ENCODE measurements at places on chromosomes 7 and 10.
A peak's percentile ranks its signal among the peaks of the same experiment; 100 is the strongest.

GRCh38 chr10:92719991-92720830 is 30.5 kb downstream of the HHEX start:
- DNase-seq: no peak

- no peak for DNase-seq
These were observed 36.6 kb downstream of the PLPP4 start for GRCh38 chr10:120493411-120494312.

- DNase-seq: no peak
These were observed 29.4 kb upstream of the ANKRD30A start for GRCh38 chr10:37095792-37096573.

- no peak for DNase-seq
These were observed 16.8 kb upstream of the GDF10 start for GRCh38 chr10:47283101-47283630.

- DNase-seq: no peak
These were observed 2.5 kb upstream of the TACR2 start for GRCh38 chr10:69419096-69419743.

DNA sequence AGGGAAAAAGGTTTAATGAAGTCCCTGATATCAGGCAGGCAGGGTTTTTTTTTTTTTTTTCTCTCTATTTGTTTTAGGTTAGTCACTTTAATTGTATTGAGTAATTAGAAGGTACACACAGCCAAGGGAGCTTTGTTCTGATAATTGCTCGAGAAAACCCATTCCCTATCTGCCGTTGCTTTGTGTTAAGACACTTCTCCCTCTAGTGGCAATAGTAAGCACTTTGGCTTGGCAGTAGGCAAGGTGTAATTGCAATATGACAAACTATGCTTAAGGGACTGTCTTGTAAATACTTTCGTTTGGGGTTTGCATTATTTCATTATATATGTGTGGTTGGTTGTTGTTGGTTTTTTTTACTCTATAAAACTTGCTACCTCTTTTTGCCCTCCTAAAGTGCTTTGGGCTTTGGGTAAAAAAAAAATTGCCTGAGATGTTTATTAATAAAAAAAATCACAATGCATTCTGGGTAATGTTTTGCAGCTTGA is 113.4 kb downstream of the BTRC start:
- peak; percentile 70 for DNase-seq

- DNase-seq: no peak
These were observed 91.3 kb downstream of the DGKI start for GRCh38 chr7:137755427-137755826.

DNA sequence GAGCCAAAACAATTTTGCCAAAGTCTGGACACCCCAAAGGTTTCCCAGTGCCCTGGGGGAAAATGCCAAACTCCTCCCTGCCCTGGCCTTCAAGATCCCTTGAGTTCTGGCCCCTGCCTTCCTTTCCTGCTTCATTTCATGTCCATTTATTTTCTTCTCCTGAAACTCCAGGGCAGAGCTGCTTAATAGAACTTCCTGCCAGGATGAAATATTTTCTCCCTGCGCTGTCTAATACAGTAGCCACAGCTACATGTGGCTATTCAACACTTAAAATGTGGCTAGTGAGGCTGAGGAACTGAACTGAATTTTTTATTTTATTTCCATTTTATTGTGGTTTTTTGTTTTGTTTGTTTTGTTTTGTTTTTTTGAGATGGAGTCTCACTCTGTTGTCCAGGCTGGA is 49.6 kb downstream of the COL13A1 start:
- no peak for DNase-seq

Measured in CD4-positive, alpha-beta T cell treated with Interleukin-21 for 1 hour (primary cell).